ENCODE measurements at places on chromosomes 16 and 17.

DNA sequence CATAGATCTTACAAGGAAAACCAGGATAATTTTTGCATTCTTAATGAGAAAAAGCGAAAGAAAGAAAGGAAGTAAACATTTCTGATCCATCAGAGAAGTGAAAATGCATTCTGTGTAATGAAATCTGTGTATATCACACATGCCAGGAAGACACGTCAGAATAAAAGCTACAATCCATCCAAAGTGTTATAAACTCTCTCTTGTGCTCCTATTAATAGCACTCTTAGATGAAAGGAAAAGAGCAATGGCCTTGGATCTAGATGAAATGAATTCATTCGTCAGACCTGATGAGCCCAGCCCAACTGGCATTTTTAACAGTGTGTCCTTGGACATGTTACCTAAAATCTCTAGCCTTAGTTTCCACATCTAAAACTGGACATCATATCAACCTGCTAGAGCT lies 885.5 kb downstream of the CDH11 start:
- no peak for DNase-seq

DNA sequence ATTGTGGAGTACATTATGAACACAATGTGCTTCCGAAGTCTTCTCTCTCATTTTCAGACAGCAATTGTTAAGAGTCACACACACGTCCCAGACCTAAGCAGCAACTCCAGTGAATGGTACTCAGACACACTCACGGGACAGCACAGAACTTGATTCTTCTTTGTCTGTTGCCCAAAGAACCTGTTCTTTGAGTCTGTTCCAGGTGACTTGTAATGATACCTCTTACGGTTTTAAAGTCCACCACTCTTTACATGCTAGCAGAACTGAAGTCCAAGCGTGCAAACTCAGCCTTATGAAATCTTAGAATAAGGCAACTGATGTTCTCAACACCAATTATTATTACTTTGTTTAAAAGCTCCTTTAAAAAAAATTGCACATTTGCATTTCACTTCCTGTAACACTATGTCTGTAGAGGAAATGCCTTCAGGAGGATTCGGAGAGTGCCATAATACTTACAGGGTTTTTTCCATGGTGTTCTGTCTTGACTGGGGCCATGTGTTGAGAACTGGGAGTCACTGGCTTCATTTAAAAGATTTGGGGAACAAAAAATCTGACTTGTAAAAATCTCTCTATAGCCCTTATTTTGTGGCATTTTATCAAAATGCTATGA lies 48.1 kb downstream of the MARF1 start:
- no peak for DNase-seq

GRCh38 chr17:77422104-77422747 lies 281.5 kb downstream of the SEC14L1 start:
- DNase-seq, result no peak

DNA sequence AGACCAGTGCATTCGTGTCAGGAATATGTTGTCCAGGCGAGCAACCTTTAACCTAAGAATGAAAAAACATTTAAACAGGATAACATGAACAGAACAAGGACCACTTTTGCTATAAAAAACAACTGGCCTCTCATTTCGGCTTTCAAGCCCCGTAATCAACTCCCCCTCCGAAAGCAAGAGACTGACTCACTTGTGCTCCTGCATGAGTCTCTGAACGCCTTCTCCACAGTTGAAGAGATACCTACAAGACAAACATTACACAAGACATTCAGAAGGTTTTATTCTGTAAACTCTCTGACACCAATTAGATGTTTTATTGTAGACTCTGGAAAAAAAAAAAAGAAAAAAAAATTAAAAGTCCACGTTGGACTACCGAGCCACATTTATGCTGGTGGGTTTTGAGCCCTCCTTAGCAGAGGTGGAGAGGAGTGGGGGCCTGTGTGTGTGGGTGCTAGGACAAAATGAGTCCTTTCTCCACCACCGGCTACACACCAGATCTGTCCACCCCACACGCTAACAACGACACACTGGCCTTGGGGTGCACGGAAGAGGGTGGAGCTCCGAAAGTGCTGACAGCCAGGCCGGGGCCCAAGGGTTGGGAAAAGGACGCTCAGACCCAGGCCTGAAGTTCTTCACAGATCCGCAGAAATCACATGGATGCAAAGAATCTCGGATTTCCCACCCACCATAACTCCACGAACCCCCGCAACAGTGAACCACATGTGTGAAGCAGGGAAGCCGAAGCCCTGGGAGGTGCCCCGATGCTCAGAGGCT lies 759 bp downstream of the ELAC2 start:
- no peak for DNase-seq

- no peak for DNase-seq
Measured at GRCh38 chr16:651844-652243, 2.7 kb downstream of the WDR90 start.

DNA sequence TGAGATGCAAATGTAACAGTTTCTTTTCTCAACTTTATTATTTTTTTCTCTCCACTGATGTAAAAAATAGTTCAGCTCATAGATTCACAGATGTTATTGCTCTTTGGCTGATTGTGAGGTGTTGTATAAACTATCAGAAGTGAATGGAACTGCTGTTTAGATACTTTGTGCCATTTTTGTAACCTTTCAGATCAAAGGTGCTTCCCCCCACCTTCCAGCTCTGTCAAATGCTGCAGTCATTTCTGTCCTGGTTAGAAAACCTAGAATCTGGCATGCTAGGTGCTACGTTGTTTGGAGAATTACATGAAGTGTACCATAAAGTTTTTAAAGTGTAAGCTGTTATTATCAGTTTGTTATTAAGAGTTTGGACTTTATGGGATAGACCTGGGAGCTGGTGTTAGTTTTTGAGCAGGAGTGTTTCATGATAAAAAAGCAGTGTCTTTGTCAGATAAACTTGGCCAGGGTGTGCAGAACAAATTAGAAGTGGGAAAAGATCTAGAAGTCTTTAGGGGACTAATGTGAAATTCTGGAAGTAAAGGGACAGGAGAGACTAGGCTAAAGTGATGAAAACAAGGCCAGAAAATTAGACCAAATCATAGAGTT lies 1.8 kb upstream of the WIPI1 start:
- DNase-seq, result no peak

- no peak for DNase-seq
Measured at GRCh38 chr16:70437582-70438557, 1.0 kb downstream of the ST3GAL2 start.

DNA sequence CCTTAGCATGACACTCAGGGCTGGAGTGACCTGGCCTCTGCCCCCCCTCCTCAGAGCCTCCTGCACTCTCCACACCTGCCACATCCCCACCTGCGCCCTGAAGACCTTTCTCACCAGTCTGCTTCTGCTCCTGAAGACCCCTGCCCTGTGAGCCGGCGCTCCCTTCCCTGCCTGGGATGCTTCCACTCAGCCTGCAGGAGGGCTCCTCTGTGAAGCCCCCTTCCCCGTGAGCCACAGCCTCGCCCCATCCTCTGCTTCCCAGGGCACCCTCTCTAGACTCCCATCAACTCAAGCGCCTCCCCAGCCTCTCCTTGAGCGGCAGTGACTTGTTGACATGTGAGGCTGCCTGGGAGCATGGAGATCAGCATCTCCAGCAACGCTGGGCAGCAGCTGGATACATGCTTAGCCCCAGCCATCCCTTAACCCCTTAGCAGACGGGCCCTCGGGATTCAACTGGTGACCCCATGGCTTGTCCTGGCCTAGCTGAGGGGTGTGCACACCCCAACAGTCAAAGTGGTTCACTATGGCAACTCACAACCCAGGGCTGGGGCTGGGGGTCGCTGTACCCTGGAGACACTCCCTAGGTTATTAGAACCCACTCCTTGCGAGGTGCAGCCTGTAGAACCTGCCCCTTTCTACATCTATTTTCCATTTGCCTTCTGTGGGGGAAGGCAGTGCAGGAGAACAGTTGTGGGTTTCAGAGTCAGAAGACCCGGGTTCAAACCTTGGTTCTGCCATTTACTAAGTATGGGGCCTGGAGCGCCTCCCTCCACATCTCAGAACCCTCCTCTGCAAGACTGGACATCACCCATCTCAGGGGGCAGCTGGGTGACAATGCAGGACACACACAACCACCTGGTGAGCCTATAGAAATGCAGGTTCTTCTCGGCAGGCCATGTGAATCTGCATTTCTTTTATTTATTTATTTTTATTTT lies 21.5 kb downstream of the TMEM235 start:
- no peak for DNase-seq

Data from NCI-H1930 (cell line).